T-cell (primary cell): ENCODE measurements at places on chromosomes 11 and 22. TPM values are rescaled to one million over a fixed set of nuclear protein-coding genes. Genes with fewer than 3 reads are reported as not detected.

Gene HPX
- total RNA-seq, result 1.6 TPM

- H3K27ac ChIP-seq, result no peak overlapping the region
- H3K4me3 ChIP-seq, result no peak overlapping the region
Measured at GRCh38 chr11:58003036-58003435, 20.6 kb upstream of the OR9Q1 start.

Gene PATE4
- not detected for total RNA-seq

DNA sequence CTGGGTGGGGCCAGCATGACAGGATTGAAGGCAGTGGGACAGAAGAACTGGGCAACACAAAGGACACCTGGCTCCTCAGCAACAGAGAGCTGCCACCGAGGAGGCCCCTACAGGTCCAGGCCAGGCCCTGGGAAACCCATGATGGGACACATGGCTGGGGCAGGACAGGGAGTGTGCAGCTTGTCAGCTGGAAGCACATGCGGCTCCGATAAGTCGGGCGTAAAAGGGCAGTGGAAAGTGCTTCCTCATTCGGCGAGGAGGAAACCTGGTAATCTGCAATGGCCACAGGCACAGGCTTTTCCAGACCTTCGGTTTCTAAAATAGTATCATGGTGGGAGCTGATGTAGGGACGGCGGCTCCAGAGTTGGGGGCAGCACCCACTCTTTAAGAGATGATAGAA, 16.5 kb downstream of the GNAZ start:
- H3K4me3 ChIP-seq, result no peak overlapping the region
- peaks cover 9% of the 10 kb centered on the region for H3K4me1 ChIP-seq
- H3K36me3 ChIP-seq, result no peaks in the 10 kb centered on the region
- no peak overlapping the region for H3K27ac ChIP-seq
- no peak for DNase-seq

Gene RAG2
- not detected for total RNA-seq

- no peak for DNase-seq
- no peaks in the 10 kb centered on the region for H3K27me3 ChIP-seq
- peaks cover 15% of the 10 kb centered on the region for H3K4me1 ChIP-seq
- H3K4me3 ChIP-seq, result no peak overlapping the region
- peaks cover 76% of the 10 kb centered on the region for H3K36me3 ChIP-seq
- H3K27ac ChIP-seq, result no peak overlapping the region
Measured at GRCh38 chr11:65126624-65127274, 4.6 kb downstream of the MRPL49 start.

Gene DBX1
- total RNA-seq, result not detected

GRCh38 chr22:40196628-40197360, 19.1 kb downstream of the TNRC6B start:
- no peak overlapping the region for H3K27ac ChIP-seq
- peaks cover 4% of the 10 kb centered on the region for H3K36me3 ChIP-seq
- no peaks in the 10 kb centered on the region for H3K27me3 ChIP-seq
- H3K4me1 ChIP-seq, result peaks cover 30% of the 10 kb centered on the region

- no peaks in the 10 kb centered on the region for H3K27me3 ChIP-seq
- H3K4me3 ChIP-seq, result no peak overlapping the region
- no peaks in the 10 kb centered on the region for H3K36me3 ChIP-seq
- H3K4me1 ChIP-seq, result no peaks in the 10 kb centered on the region
- no peak overlapping the region for H3K27ac ChIP-seq
- DNase-seq, result no peak
Measured at GRCh38 chr11:22711880-22712279, 45.5 kb downstream of the GAS2 start.

DNA sequence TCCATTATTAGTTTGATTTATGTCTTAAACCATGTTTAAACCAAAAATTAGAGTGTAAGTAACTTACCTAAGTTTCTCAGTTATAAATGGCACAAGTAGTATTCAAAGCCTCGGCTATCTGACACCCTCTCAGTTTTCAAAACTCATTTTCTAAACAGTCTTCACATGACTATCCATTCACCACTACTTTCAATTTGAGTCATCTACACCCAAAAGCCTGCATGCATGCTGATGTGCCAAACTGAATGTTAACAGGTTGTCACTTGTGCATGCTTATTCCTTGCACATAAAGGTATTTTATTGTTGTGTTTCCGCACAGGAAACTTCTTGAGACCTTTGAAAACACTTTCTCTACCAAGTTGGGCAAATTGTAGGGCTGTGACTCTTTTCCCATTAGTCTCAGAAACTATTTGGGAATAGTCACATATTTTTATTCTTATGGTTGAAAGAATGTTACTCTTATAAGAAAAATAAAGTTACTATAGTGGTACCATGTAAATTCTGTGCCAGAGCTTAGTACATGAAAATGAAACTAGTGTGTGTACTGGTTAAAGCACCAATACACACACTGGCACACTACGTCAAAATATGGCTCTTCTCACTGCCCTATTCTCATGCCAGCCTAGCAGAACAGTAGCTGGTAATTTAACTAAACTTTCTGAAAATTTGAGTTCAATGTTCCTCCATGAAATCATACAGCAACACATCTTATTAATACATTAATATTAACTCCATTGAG, 2.2 kb upstream of the OR51E2 start:
- no peak for DNase-seq
- no peaks in the 10 kb centered on the region for H3K27me3 ChIP-seq
- no peak overlapping the region for H3K27ac ChIP-seq
- H3K36me3 ChIP-seq, result no peaks in the 10 kb centered on the region
- H3K4me1 ChIP-seq, result no peaks in the 10 kb centered on the region
